ENCODE measurements at places on chromosomes 2 and 18. TPM values are rescaled to one million over a fixed set of nuclear protein-coding genes. Genes with fewer than 3 reads are reported as not detected.

The SKOR2 gene
- not detected for polyA plus RNA-seq

The STON1 gene
- polyA plus RNA-seq = 16.4 TPM

The FHOD3 gene
- 38.6 TPM for polyA plus RNA-seq

The IL1F10 gene
- polyA plus RNA-seq = not detected

The CTIF gene
- 46.3 TPM for polyA plus RNA-seq

The TAF4B gene
- polyA plus RNA-seq = 4.8 TPM

The MC5R gene
- 3.0 TPM for polyA plus RNA-seq

The KIF3C gene
- polyA plus RNA-seq = 6.3 TPM

The SERPINB12 gene
- polyA plus RNA-seq = 0.32 TPM

The MC4R gene
- polyA plus RNA-seq = 0.43 TPM

The CCDC85A gene
- 3.8 TPM for polyA plus RNA-seq

The NEU2 gene
- not detected for polyA plus RNA-seq

The ANO7 gene
- 1.3 TPM for polyA plus RNA-seq

The MAP3K19 gene
- polyA plus RNA-seq = not detected

The WNT6 gene
- polyA plus RNA-seq = not detected
